ENCODE measurements at places on chromosomes 4 and X.

DNA sequence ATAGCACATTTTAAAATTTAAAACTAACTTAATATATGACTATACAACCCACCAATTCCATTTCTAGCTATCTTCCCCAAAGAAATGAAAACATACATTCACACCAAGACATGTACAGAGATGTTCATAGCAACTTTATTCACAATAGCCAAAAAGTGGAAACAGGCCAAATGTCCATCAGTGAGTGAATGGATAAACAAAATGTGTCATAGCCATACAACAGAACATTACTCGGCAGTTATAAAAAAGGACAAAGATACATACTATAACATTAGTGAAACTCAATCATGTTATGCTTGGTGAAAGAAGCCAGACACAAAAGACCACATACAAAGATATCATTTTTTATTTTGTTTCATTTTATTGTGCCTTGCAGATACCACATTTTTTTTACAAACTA is 396.8 kb downstream of the PACRGL start:
- no peak for DNase-seq

DNA sequence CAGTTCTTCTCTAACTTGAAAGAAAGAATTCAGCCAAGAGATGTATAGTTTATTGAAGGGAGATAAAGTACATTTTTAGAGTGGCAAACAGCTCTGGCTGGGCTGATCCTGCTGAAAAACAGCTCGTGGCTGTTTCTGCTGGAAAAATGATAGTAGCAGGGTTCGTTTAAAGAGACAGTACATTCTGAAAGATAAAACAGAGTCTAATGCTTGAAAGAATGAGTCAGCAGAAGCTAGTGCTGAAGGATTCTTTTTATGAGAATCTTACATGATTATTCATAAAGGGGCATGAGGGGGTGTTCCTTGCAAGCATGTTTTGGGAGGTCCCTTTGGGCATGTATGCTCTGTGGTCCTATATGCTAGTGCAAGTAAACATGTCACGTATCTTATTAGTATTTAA is 790.0 kb downstream of the PCDH18 start:
- no peak for DNase-seq

DNA sequence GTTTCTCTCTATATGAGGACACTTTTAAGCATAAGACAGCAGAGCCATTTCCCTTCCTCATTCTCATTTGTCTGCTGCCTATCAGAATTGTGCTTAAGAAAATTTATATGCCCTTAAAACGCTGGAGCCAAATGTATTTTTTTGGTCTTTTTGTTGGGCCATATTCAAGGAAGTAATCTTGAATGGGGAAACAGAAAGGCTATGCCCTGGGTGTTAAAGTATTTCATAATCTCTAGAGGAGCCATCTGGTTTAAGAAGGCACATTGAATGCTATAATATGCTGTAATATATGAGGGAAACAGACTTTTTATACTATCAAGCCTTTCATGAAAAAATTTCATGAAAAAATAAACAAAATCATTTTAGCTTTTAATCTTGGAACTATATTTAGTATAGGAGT is 4.3 kb downstream of the DMD start:
- DNase-seq: no peak

DNA sequence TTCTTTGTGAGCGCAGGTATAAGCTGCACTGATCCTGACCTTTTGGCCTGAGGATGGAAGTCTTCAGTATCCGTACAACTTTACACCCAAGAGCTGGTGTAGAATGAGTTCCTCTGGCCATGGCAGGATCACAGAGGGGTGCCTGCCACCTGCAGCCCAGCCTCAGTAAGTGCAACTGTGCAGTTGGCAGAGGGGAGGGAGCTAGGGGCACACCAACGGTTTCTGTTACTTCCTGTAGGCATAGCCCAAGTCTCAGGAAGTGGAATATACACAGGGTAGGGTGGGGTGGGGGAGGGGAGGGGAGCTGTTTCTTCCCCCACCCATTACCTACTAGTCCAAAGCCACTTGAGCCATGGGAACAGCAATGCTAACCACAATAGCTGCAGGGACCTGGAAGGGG is 85.4 kb upstream of the GBA3 start:
- DNase-seq: no peak

DNA sequence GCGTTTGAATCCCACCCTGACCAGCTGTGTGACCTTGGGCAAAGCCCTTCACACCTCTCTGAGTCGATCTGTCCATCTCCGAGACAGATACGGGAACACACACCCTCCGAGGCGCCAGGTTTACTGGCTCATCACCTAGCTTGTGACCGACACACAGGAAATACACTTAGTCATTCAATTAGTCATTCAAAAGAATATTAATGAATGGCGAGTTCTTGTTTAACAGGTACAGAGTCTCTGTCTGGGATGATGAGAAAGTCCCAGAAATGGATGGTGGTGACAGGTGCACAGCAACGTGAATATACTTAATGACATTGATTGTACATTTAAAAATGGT is 80.6 kb downstream of the PPP2R2C start:
- no peak for DNase-seq

- DNase-seq: no peak
Measured at GRCh38 chrX:41234962-41235361, 99.0 kb upstream of the DDX3X start.

- no peak for DNase-seq
Measured at GRCh38 chr4:142579443-142579842, 266.7 kb downstream of the INPP4B start.

DNA sequence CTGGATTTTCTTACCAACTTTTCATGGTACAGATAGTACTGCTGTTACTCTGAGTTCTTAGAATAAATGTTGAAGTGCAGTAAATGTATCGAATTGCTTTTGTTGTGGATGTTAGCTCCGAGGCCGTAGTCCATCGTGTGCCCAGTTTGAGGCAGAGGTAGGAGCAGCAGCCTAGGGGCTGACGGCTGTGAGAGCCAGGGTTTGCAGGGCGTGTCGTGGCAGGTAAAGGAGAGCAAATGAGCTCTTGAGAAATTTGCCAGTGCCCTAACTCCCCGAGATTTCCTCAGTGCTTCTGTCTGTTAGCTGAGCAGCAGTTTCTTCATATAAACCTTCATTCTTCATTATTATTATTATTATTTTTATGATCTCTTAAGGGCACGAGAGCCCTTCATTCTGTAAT is 21.6 kb downstream of the PRIMPOL start:
- no peak for DNase-seq

- DNase-seq: no peak
Measured at GRCh38 chrX:19863857-19864223, 23.6 kb downstream of the SH3KBP1 start.

DNA sequence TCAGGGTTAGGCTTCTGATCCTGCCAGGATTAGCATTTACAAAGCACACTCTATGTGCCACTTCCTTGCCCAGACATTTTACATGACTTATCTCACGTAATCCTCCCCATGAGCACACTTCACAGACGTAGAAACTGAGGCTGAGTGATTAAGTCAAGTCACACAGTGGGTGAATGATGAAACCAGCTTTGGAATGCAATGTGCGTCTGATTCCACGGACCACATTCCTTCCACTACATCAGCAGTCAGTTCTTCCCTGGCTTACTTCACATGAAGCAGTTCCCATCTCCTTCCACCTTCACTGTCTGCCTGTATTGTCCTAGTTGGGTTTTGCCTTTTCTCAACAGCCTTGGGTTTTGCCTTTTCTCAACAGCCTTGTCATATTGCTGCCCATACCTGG is 134.3 kb upstream of the PPARGC1A start:
- DNase-seq: no peak

All from stimulated activated CD8-positive, alpha-beta memory T cell treated with anti-CD3 and anti-CD28 coated beads, Interleukin-2, amount 100 ng/mL, for 1 hour (primary cell).